Activated CD4-positive, alpha-beta T cell treated with anti-CD3 and anti-CD28 coated beads, Interleukin-10, Interleukin-2, amounts not matched to agents 100 ng/mL and 50 ng/mL, durations not matched to agents 16 hours and 8 hours (primary cell): ENCODE measurements at places on chromosomes 12 and 14.
A peak's percentile ranks its signal among the peaks of the same experiment; 100 is the strongest.

GRCh38 chr14:53968726-53969125, 12.1 kb upstream of the BMP4 start:
- DNase-seq, result no peak

DNA sequence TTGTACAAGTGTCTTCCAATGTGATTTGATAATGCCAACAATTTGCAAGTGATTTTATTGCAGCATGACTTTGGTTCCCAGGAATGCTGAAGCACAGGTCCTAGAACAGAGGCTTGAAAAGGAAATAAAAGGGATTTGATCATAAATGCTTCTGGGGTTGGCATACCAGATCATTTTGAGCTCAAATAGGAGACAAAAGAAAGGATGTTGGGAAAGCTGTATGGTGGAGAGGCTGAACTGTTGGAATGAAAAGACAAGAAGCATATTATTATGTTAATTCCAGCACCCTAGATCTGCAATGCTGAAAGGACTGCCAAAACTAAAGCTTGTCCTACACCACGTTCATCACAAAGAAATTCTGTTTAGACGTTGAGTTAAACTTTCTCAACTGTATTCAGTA, 143.1 kb downstream of the BICD1 start:
- DNase-seq, result no peak

- DNase-seq, result no peak
Observed at GRCh38 chr12:127588249-127588648, 678.7 kb upstream of the TMEM132C start.

- no peak for DNase-seq
Observed at GRCh38 chr14:85634205-85634604, 104.3 kb downstream of the FLRT2 start.

GRCh38 chr12:32995623-32996022, 99.0 kb upstream of the PKP2 start:
- no peak for DNase-seq

GRCh38 chr14:74754899-74755298, 8.2 kb upstream of the YLPM1 start:
- DNase-seq, result no peak

DNA sequence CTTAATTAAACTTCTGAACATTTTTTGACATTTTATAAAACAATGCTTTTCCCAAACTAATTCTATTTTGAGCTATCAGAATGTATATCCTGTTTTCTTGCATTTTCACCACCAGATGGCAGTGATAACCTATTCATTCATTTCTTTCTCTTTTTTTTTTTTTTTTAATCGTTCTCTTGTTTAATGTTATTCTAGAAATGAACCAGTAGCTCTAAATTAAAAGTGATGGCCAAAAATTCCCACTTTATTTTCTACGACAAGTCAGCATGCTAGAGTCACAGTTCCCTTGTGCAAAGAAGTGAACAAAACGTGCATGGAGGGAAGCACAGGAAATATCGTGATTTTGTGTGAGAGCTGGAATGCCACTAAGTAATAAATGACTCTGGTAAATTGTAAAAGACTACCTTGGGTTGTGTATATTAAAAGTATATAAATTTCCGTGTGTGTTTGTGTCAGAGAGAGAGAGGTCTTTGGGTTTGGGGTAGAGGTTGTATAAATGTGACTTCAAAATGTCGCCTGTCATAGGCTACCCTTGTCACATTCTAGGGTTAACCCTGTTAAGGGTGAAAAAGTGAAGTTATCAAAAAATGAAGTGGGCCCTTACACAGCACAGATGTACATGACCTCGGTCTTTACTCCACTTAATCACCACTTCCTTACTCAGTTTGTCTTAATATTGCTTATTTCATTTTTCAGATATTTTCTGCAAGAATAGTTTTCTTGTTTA, 40.4 kb upstream of the LDHB start:
- DNase-seq, result peak; percentile 32

DNA sequence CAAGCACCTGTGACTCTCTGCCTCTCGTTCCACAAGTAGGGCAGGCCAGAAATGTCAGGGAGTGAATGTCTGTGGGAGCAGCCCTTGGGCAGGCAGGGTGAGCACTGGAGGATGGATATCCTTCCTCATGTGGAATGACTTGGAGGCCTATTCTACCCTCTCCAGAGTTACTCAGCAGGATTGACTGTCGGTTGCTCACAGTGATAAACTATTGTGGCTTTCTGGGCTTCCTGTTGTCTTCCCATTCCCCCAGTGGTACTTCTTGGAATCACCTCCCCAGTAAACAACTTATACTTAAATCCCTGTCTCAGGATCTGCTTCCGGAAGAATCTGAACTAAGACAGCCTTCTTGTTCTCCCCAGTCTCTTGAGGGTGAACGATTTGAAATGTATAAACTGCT, 79.6 kb upstream of the MANSC4 start:
- DNase-seq, result no peak

DNA sequence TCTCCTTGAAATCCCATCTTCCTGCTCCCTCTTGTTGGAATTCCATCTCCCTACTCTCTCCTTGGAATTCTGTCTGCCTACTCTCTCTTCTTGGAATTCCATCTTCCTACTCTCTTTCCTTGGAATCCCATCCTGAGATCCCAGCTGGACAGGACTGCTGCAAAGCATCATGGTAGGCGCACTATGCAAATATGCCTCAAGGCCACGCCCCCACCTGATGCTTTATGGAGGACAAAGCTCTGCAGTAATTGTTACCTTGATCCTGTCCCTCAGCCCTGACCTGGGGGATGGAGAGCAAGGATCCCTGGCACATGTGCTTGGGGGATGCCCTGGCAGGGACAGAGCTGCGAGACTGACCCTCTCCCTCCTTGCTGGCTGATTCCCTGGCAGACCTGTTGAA, 185.6 kb downstream of the TBX5 start:
- DNase-seq, result no peak

- DNase-seq, result no peak
Observed at GRCh38 chr14:30134936-30135335, 207.3 kb upstream of the PRKD1 start.

- DNase-seq, result no peak
Observed at GRCh38 chr14:74853581-74853980, 22.4 kb downstream of the PROX2 start.

DNA sequence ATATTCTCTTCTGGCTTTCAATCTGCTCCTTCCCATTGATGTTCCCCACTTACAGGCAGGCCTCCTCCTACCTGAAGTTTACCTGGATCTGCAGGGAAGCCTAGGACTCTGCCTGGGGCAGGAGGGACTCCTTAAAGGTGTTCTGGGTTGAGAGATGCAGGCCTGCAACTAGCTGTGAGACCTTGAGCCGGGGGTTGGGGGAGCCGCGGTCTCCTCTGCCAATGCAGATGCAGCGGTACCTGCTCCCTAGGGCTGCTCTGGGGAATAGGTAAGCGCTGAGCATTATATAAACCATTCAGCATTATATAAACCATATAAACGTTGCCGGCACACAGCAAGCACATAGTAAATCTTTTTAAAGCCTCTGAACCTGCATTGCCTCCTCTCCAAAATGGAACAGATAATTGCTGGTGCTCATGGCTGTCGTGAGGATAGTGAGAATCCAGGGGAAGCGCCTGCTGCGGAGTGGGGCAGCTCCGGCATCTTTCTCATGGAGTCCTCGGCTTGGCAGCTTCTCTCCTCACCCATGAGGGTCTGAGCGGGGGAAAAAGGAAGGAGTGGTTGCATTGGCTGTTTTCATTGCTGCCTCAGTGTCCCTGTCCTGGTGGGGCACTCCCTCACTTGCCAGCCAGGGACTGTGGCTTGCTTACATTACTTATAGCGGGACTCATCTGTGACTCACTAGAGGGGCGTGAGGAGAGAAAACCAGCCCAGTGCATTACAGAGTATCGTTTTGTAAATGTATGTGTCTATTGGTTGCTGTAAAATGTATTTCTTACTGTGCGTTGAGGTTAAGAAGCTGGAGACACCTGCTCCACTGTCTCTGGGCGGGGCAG, 12.5 kb upstream of the KRT80 start:
- DNase-seq, result no peak

- DNase-seq, result no peak
Observed at GRCh38 chr12:75578546-75578945, 67.1 kb upstream of the KRR1 start.

DNA sequence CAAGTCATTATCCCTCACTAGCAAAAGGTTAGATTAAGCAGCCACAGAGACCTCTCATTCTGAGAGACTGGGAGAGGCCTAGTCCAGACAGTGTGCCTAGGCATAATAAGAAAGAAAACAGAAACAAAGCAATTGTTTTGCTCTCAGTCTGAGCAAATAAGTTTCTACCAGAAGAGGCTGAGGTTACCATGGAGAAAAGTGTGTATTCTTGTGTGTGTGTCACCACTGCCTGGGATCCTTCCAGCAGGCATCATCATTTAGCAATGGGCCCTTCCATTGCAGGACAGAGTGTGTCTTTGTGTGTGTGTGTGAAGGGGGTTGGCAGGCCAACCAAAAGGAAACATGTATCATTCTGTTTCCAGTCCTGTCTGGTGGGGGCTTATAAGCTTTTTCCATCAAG, 3.7 kb downstream of the EFS start:
- DNase-seq, result peak; percentile 54

DNA sequence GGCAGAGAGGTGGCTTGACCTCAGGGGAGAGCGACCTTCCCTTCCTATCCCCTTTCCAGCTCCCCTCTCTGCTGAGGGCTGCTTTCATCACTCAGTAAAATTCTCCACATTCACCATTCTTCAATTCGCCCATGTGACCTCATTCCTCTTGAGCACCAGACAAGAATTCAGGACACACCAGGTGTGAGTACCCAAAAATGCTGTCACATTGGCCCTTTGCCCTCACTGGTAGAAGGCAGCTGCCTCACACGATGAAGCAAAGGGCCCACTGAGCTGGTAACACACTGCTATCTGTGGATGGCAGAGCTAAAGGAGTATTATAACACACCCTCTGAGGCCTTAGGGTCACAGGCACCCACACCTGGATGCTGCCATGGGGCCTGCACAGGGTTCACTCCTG, 59.7 kb downstream of the SSH1 start:
- DNase-seq, result no peak

- no peak for DNase-seq
Observed at GRCh38 chr12:129964826-129965457, 61.1 kb upstream of the TMEM132D start.

GRCh38 chr12:32108787-32109186, 2.1 kb downstream of the BICD1 start:
- DNase-seq, result peak; percentile 7

GRCh38 chr14:92310776-92311375, 12.1 kb upstream of the SLC24A4 start:
- no peak for DNase-seq

DNA sequence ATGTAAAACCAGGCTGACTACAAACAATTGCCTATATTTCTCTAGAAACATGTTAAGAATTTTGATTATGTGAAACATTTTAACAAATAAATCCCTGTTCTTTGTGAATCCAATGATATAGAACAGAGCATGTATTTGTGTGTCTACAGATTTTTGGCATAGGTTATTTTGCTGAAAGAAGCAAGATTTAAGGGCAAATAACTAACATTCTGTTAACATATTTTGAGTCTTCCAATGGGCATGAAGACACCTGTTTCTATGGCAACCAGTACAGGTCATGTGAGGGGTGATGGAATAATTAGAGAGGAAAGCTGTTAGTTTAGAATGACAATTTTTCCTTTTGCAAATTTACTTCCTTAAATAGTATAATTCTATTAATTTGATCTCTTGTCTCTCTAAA, 8.8 kb downstream of the ART4 start:
- DNase-seq, result no peak

GRCh38 chr12:28090835-28091234, 99.4 kb upstream of the CCDC91 start:
- no peak for DNase-seq

DNA sequence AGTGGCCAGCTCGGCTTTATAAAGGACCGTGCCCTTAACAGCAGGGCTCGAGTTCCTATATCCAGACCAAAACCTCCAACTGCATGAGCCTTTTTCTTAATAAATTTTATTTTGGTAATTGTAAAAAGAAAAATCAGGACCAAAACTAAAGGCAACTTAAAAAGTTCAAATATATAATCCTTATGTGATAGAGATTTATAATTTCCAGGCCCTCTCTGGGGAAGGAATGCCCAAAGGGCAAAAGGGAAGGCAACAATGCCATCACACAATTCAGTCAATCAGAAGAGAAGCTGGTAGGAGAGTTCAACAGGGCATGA, 401 bp upstream of the IPO4 start:
- DNase-seq, result no peak

- no peak for DNase-seq
Observed at GRCh38 chr14:101369916-101370592, 191.2 kb upstream of the DIO3 start.

DNA sequence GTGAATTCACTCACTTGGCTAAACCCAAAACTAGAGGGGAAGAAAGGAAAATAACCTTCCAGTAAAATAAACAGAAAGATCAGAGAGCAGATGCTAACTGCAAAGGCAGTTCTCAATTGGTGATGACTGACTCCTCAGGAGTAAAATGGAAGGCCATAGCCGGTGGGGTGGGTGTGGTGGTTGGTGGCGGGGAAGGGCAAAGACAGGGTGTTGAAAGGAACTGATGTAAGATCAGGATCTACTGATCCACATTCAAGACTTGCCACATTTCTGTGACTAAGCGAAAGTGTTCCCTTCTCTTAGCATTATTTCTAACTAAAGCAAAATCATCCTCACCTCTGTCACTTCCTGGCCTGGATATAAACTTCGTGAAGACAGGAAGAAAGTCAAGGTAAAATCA, 26.3 kb upstream of the TC2N start:
- peak; percentile 29 for DNase-seq

DNA sequence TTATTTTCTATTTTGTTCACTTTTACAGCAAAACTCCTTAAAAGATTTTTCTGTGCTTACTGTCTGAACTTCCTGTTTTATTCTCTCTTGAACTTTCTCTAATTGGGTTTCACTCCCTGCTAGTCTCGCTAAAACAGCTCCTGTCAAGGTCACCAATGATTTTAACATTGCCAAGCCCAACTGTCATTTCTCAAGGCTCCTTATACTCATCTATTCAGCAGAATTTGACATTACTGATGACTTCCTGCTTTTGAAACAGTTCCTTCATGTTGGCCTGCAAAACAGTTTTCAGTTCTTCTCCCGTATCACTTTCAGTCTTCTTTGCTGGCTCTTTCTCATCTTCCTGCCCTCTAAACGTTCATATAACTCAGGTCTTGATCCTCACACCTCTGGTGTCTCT, 268.5 kb upstream of the USP15 start:
- DNase-seq, result no peak

- peak; percentile 28 for DNase-seq
Observed at GRCh38 chr12:116674643-116675183, 63.2 kb downstream of the SPRING1 start.

GRCh38 chr14:104192883-104193245, 54.5 kb downstream of the KIF26A start:
- no peak for DNase-seq
